Activated naive CD8-positive, alpha-beta T cell treated with anti-CD3 and anti-CD28 coated beads, Interleukin-2, amount 10 ng/mL, durations not matched to agents 7 days and 5 days (primary cell): ENCODE measurements at places on chromosomes 6 and 20.
A peak's percentile ranks its signal among the peaks of the same experiment; 100 is the strongest.

- DNase-seq: no peak
Measured at GRCh38 chr20:48957533-48957932, 36.0 kb downstream of the ARFGEF2 start.

DNA sequence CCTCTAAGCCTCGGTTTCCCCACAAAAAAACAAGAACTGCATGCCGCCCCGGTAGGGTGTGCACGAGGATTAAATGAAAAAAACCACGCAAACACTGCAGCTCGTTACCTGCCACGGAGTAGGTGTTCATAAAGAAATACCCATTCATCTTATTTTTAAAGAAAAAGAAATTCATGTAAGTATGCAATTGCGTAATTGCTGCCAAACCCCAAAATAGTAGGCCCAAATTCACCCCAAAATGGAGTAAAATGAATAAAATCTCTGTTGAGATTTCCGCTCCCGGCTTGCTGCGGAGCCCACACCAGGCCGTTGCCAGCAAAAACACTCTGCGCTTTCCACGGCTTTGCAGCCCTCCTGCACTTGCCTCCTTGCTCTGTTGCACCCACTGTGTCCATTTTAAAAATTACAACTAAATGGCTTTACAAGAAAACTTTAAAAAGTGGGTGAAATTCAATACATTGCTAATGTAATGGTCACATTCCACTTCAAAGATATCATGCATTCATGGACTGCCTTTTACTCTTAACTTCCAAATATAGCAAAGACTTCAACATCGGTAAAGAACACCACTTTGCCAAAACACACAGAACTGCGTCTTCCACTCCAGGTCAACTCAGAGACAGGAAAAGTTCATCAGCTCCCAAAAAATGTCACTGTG, 125.0 kb downstream of the ZMYND8 start:
- DNase-seq: no peak

GRCh38 chr20:828987-829386, 4.5 kb upstream of the FAM110A start:
- DNase-seq: no peak

DNA sequence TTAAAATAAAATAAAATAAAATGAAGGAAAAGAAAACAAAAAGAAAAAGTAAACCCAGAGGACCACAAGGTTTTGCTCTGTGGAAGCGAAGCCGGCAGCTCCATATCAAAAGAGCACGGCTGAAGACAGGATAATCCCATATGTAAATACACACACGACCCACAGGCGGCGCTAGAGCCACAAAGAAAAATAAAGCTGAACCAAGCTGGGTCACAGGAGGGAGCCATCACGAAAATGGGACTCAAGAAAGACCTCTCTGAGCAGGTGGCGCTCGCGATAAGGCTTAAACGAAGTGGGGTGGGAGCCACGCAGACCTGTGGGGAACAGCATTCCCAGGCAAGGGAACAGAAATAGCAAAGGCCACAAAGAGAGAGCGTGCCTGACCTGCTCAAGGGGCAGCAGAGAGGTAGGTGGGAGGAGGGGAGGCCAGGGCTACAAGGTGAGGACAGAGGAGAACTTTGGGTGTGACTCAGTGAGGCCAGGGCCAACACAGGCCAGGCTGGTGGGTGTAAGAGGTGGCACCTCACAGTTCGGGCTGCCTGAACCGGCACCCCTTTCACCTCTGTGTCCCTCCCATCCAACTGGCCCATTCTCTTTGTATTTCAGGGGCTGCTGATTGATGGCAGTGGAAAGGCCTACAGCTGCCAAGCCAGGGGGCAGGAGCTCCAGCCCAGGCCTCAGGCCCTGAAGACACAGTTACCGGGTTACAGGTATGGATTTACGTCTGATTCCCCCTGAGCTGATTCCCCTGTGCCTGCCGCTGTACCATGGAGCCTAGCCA, 26.0 kb downstream of the PTGIS start:
- peak; percentile 78 for DNase-seq

DNA sequence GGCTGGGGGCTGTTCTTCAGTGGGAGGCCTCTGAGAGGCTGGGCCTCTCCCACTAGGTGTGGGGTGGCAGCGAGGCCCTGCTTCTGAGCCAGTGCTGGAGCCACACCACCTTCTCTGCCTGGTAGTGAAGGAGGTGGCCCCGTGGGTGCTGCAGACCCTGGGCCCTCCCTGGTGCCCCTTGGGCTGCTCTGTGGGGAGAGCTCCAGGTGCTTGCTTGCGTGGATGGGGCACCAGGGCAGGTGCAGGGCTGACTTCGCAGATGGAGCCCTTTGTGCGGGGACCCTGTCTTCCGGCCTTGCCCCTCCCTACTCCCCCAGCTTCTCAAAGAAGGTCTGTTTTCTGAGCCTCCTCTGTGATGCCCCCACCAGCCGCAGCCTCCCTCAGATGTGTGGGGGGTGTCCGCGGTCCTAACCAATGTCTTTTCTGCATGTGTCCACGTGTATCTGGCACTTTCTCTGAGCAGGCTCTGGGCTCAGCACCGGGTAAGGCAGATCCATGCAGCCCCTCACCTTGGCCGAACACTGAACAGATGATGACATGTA, 17.2 kb upstream of the MYT1 start:
- no peak for DNase-seq

GRCh38 chr6:32685603-32686002, 19.1 kb upstream of the HLA-DQB1 start:
- DNase-seq: no peak

DNA sequence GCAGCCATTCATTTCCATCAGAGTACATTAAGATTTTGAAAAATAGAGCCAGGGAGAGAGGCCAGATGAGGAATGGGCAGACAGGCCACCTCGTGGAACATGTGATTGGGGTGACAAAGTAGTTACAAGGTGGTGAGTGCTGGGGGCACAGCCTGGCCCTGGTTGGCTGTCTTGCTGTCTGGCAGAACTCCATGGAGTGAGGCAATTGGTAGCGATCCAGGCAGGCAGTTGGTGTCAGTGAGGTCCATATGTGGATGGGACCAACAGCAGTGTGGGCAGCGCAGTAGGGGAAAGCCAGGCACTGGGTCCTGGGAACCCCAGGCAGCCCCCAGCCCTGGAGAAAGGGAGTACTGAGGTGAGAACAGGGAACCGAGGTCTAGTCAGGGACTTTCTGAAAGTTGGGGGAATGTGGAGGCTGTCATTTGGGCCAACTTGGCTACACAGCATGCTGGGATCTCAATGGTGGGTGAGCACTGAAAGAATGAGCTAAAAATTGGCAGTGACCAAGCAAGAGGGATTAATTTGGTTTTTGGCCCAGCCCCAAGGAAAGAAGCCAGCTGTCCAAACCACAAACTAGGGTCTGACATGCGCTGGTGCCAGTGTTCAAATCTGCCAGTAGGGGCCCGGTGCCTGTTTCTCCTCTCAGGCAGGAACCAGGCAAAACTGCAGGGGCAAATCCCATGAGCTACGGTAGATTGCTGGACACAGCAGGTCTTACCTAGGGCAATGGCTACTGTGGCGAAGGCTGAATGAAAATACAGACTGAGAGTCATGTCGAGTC, 61.4 kb upstream of the E2F3 start:
- no peak for DNase-seq

- no peak for DNase-seq
Measured at GRCh38 chr20:45041464-45042337, 59.2 kb downstream of the KCNS1 start.

DNA sequence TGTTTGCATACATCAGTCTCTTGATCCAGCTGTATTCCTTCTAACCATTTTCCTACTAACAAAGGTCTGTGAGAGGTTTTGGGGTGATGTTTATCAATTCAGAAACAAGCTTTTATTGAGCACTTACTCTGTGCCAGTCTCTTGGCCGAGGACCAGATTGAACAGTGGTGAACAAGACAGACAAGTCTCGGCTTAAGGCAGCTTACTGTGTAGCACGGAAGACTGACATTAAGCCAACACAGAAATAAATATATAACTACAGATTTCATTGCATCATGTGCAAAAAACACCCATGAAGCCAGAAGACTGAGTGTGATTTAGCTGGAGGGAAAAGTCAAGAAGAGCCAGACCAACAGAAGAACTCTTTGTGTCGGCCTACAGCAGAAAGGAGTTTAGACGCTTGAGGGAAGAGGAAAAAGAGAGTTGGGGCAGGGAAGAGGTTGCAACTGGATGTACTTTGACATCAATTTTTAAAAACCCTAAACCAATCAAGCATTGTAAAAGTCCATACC, 549.6 kb upstream of the CITED2 start:
- no peak for DNase-seq

DNA sequence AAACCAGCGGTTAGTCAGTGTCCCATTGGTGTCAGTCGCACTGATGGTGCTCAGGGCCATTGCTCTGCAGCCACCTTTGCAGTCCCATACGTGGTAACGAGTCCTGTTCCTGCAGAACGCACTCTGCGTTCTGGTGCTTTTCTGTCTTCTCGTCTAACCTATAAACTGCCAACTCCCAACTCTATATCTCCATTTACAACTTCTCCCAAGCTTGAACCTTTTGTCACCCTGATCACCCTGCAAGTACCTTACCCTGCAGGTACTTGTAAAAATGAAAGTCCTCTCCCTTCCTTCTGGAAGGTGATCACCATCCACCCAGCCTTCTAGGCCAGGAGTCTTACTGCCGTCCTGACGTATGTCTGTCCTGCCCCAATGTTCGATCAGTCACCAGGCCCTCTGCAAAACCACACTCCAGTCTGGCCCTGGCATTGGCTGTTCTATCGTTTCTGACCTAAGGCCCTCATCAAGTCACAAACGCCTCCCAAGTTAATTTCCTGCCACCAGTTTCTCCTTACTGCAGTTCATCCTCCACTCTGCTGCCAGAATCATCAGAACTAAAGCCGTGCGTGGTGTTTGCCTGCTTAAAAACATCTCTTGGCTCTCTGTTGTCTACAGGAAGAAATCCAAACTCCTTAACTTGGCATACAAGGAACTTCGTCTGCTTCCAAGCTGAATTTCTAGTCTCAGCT, 7.9 kb downstream of the RREB1 start:
- no peak for DNase-seq

DNA sequence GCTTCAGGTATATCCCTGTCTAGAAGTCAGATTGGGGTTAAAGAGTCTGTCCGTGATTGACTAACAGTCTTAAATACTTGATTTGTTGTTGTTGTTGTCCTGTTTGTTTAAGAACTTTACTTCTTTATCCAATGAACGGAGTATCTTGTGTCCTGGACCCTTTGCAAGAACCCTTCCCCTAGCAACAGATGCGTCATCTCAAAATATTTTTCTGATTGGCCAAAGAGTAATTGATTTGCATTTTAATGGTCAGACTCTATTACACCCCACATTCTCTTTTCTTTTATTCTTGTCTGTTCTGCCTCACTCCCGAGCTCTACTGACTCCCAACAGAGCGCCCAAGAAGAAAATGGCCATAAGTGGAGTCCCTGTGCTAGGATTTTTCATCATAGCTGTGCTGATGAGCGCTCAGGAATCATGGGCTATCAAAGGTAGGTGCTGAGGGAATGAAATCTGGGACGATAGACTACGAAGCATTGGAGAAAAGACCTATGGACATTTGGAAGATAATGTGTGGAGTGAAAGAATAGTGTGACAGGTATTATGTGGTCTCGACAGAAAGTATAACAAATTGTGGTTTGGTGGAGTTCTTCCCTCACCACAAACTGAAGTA, at the start of gene HLA-DRA:
HLA-DRA (plus strand) TSS at position 286 of the 613 bp plus-strand sequence; CDS start at position 350, 64 bp downstream.
- DNase-seq: no peak

DNA sequence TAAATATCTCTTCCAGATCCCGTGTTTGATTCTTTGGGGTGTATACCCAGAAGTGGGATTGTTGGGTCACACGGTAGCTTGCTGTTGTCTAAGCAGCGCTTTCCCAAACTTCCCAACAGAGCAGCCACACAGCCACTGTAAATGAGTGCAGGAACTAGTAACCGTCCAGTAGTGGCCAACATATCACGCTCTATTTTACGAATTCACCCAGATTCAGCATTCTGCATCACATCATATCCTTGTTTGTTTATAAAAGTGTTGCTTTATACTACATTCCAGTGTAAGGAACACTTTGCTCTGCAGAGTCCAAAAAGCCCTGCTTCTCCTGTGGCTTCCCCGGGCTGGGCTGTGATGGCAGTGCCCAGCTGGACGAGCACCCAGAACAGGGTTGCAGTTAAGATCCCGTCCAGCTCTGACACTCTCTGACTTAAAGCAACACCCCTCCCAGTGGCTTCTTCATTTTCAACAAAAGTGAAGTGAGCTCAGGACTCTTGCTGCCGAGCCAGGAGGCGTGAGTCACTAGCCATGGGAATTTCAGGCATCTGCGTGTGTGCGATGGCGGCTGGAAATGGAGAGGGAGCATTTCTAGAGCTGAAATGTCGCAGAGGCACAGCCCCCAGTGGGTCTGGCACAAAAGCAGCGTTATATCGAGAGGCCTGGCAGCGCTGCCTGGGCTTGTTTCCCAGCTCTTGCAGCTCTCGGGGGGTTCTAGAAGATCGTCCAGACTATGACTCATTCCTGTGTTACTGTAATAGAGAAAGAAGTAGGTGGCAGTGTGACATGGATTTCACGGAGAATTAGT, 216.3 kb upstream of the ECI2 start:
- DNase-seq: no peak

GRCh38 chr20:25285091-25285647, 37.3 kb downstream of the PYGB start:
- peak; percentile 10 for DNase-seq

- DNase-seq: no peak
Measured at GRCh38 chr6:4069199-4069598, 9.7 kb downstream of the FAM217A start.

- no peak for DNase-seq
Measured at GRCh38 chr20:37907677-37908401, 4.9 kb downstream of the VSTM2L start.

- DNase-seq: peak; percentile 48
Measured at GRCh38 chr6:5175635-5176034, 85.1 kb downstream of the LYRM4 start.

DNA sequence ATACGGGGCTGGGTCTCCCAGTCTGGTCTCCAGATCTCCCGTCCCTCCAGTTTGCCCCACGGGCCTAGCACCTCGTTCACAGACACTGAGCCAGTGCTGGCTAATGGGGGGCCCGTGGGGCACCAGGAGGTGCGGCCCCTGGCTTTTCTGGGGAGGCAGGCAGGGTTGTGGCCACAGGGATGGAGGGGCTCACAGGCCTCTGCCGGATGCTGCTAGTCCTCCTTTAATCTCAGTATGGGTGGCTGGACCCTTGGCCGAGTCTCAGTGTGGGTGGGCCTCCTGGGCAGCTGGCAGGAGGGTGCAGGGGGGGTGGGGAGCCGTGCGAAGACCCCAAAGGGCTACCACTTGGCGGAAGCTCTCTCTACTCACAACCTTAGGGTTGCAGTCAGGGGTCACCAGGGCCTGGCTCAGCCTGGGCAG, 1.6 kb upstream of the SOX18 start:
- DNase-seq: no peak

DNA sequence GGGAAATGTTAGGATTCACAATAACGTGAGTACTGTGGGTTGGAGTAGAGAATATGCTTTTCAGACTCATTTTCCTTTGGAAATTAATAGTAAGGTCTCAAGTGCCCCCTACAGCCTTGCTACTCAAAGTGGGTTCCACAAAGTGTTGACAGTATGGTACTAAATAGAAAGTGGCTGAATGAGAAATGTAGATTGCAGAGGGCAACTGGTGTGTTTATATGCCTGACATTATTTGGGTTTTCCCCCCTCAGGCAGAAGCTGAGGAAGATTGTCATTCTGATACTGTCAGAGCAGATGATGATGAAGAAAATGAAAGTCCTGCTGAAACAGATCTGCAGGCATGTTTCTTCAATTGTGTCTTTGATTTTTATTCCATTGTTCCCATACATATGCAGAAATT, 5.6 kb downstream of the FBXO9 start:
- no peak for DNase-seq
